COR-L47 (cell line): ENCODE measurements at places on chromosomes 2 and 18.

DNA sequence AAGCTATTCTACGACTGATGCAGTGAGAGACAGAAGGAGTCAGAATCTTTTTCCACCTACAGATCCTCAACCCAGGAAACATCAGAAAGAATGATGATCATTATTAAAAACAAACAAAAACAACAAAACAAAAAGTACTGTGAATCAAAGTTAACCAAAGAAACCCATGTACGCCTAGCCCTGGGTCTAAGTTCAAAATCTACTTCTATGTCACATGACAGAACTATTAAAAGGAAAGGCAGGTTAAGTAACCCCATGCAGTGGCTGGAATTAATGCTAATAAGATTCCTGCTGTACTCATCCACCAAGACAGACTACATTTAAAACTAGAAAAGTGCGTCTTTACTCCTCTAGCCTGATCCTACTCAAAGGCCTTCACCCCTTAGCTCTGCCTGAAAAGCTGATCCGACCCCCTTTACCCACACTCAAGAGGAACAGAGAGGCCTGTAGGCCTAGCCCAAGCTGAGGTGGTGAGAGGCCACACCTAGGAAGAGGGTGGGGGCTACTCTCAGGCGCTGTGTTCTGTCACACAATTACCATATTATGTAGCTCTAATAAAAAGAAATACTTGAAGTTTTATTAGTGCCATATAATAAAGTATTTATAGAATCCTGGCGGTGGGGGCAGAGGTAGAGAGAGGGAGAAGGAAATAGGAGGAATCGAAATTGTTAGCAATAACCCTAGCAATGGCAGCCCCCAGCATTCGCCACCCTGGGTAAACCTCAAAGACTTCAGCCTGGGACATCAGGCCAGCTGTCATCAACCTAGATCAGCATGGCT, 37.1 kb downstream of the NHEJ1 start:
- DNase-seq, result no peak

- no peak for DNase-seq
These were observed 101.4 kb downstream of the CAMKMT start for GRCh38 chr2:44462934-44463849.

DNA sequence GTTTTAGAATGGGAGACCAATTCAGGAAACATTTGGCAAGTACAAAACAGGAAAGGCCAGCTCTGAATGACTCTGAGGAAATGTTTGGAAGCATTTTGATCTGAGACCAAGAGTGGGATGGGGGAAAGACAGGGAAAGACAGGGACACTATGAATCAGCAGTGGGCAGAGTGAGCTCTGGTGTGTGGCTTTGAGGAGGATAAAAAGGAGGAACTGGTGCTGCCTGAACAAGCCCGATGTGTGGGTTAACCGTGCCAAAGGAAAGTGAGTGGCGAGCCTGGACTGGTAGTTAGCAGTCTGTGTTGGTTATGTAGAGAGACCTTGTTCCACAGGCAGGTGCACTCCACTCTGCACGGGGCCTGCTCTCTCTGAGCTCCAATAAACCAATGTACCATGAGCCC, 5.3 kb downstream of the MFSD6 start:
- no peak for DNase-seq

DNA sequence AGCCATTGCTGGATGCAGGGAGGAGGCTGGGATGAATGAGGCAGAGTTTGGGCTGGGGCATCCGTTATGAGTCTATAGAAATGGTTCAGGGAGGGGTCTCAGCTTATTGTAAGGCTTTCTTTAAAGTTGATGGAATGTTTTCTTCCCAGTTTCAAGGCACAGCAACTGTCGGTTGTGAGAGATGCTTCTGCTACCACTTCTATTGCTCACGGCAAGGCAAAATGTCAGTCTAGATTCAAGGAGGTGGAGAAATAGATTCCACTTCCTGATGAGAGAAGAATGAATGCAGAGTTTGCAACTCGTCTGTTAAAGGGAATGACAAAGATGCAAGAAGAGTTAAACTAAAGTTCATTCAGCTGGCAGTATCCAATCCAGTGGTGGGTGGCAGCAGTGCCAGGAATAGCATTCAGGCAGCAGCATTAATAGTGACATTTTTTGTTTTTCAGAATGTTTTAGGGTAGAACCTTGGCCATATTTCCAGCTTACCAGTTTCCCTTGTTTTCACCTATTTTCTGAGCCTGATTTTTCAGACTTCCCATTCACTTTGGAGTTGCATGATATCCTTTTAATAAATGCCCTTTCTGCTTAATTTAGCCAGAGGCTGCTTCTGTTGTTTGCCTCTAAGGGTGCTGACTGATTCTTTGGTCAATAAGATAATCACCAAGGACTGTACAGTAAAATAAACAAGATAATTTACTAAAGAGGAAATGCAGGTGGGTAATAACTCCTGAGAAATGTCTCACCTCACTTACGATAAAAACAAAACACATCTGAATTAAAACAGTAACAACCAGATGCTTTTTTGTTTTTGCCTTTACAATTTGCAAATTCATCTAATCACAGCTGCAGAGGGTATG, 138.4 kb downstream of the RPIA start:
- peak; percentile 5 for DNase-seq

- no peak for DNase-seq
These were observed 4.1 kb downstream of the GREB1 start for GRCh38 chr2:11537951-11538350.
